CD8-positive, alpha-beta T cell (primary cell): ENCODE measurements at places on chromosomes 13 and 19. TPM values are rescaled to one million over a fixed set of nuclear protein-coding genes. Genes with fewer than 3 reads are reported as not detected.

DNA sequence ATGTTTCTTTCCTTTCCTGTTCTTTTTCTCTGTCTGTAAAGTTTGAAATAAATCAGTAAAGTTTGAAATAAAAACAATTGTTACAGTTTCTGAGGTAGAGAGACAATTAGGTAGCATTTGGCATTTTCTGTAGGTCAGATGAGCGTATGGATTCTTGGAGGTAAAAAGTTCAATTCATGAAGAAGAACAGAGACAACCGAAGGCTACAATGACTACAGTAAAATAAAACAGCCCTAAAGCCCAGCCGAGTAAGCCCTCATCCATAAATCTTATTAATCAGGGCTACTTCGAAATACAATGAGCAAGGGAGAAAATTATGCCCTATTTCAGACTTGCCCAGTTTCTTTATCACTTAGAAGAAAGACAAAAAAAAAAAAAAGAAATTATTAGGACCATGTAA is 941.9 kb upstream of the SLC10A2 start:
- DNase-seq = no peak

Gene MYBPC2
- total RNA-seq = 0.39 TPM

DNA sequence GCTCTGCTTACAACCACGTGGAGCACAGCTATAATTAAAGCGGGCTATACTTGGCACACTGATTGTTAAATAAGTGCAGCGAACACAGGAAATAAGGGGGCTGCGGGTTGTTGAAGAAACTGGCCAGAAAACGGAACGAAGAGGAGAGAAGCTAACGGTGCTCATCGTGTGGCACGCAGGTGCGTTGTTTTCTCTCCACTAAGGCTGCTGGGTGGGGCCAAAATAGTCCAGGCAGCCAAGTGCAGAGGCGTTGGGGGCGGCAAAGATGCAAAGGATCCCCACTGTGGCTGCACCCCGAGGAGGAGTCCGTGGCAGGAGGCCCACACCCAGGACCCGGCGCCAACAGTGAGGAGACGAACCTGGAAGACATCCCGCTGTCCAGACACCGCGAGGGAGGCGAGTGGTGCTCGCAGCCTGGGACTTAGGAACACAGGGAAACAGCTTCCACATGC is 8.1 kb upstream of the ARL11 start:
- DNase-seq = no peak

GRCh38 chr19:51129716-51130115 is 5.0 kb downstream of the SIGLEC9 start:
- no peak for DNase-seq

DNA sequence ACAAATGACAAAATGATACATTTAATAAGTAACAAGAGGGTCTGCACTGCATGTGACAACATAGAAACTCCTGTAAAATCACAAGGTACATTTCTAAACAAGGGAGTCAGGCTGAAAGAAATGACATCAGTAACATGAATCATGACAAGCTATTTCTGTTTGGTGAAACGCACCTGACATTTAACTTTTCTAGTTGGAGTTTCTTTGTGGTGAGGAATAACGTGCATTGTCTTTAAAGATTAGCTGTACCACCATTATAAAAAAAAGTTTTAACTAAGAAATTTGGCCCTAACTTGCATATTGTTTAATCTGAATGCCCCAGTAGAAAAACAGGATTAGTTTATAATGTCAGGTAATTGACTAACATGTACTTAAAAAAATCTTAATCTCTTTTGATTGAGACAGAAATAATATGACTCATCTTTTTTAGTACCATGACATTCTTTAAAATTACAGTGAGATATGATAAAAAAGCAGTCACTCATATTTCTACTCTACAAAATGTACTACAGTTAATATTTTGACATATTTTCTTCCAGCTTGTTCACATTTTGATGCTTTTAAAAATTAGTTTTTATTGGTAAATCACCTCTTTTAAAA is 418.2 kb downstream of the KLF12 start:
- no peak for DNase-seq

- no peak for DNase-seq
These were observed 46.9 kb upstream of the UBE2L5 start for GRCh38 chr13:30375265-30375835.

Gene OSCAR
- total RNA-seq = 0.49 TPM

DNA sequence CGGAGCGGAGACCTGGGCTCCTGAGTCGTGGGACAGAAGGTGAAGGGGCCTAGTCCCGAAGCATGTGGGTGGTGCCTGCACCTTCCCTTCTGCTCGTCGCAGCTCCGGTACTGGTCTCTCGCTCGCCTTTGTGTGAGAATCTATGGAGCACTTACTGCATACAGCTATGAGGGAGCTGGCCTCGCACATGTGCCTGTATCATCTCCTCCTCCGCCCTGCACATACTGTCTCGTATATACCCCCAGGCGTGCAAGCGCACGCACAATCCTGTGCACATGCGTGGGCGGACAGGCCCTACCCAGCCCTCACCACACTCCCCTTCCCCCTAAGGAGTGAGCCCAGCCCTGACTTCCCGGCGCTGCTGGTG is 8.7 kb downstream of the PIK3R2 start:
- DNase-seq = no peak

- DNase-seq = no peak
These were observed 11.9 kb upstream of the SPATA13 start for GRCh38 chr13:24148414-24149235.

DNA sequence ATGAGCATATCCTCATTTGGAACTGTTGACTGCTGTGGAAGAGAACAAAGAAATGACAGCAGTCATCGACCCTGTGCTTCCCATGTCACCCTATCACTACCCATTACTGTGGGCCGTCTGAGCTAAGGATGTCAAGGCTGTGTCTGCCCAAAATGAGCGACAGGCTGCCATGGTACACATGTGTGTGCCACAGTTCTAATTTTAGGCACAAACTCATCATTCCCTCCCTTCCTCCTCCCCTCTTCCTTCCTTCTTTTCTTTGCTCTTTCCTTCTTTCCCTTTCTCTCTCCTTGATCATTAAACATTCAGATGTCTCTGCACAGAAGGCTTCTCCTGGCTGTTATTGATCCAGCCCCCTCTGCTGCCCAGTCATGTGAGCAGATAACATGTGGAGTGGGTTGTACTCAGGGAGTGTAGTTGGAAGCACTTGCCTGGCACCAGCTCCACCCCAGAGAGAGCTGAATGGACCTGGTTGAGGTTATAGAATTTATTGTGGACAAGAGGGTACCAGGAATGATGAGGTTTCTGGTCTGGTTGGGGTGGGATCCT is 6.3 kb downstream of the FGF9 start:
- DNase-seq = no peak

GRCh38 chr13:43776501-43777079 is 10.2 kb downstream of the ENOX1 start:
- no peak for DNase-seq

Gene NCAN
- total RNA-seq = not detected

GRCh38 chr13:33624740-33625139 is 193.2 kb upstream of the RFC3 start:
- DNase-seq = no peak

GRCh38 chr13:40966298-40966697 is 52.8 kb downstream of the ELF1 start:
- no peak for DNase-seq

- no peak for DNase-seq
These were observed 658.7 kb downstream of the SLITRK1 start for GRCh38 chr13:83223546-83223945.

Gene PINLYP
- total RNA-seq = 1.1 TPM

Gene TSHZ3
- total RNA-seq = not detected

- DNase-seq = no peak
These were observed 238 bp downstream of the ZNF260 start for GRCh38 chr19:36527873-36528193.

DNA sequence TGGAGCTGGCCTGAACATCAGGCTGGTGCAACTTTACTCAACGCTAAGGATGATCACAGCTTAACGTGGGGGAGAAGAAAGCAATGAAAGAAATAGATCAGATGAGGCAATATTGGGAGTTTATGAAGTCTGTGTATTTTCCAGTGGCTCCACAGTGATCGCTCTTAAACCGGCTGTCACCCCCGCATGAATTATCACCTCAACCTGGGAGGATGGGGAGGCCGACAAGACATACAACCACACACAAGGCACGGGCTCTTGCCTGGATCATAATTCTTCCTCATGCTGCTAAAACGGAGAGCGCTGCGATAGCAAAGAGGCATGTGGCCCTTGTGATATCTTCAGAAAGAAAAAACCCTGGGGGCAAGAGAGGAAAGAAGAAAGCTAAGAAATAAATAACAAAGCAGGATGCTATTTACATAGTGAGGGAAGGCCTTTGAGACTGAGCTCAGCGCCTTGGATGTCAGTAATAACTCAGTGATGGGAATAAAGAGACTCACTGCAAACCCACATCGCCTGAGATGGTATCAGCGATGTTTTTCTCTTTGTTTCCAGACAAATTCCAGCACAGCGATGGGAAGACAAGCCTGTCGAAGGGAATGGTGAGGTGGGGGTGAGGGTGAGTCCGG is 19.1 kb upstream of the CHST8 start:
- no peak for DNase-seq

DNA sequence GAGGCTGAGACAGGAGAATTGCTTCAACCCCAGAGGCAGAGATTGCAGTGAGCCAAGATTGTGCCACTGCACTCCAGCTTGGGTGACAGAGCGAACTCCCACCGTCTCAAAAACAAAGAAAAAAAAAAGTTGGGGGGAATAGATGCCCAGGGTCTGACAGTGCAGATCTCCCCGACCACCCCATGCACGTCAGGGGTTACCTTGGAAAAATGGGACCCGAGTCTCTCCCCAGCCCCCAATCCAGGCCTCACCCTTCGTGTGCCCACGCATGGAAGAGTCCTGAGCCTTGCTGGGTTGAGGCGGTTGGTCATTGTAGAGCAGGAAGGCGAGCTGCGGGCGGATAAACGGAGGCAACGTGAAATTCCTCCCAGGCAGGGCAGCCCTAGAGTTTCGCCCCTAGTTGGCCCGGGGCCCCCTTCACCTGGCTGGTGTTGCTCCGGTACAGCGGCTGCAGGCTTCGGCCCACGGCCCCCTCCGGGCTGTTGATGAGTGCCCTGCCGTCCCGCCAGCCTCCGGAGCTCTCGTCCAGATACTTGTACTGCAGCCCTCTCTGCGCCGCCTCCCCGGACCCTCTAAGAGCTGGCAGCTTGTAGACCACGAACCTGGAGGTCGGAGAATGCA is 588 bp downstream of the DNASE2 start:
- no peak for DNase-seq

Gene IRGC
- total RNA-seq = not detected

Gene OLFM4
- total RNA-seq = not detected

GRCh38 chr19:6483235-6483634 is 1.6 kb upstream of the DENND1C start:
- DNase-seq = no peak

DNA sequence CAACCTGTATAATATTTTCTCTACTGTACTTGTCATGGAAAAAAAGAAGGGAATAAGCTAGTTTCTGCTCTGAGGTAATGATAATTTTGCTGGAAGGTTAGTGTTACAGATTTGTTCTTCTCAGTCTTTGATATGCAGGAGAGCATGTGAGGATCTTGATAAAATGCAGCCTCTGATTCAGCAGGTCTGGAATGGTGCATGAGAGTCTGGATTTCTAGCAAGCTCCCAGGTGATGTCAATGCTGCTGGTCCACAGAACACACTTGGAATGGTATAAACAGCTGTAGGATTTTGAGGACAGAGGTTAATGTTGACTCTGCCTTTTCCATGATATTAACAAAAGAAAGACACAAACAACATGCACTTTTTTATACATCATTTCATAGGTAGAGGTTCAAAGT is 173.6 kb downstream of the NDFIP2 start:
- DNase-seq = no peak

GRCh38 chr13:112331675-112332074 is 44.5 kb upstream of the SPACA7 start:
- DNase-seq = no peak

Gene ALKBH7
- 66.2 TPM for total RNA-seq

DNA sequence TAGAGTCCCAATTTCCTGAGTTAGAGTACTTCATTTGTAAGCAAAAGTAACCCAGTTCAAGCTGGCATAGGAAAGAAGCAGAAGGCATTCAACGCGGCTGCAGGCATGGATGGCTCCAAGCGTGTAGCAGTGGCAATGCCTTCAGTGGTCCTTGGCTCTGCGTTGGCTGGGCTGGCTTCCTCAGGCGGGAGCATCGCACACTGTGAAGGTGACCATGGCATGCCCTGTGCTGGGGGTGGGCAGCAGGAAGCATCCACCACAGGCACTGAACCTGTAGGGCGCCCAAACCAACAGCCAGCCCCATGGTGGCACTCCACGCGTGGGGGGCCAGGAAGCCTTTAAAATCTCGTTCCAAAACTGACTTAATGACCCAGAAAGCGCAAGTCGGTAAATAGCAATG is 53.6 kb upstream of the SPACA7 start:
- DNase-seq = no peak

DNA sequence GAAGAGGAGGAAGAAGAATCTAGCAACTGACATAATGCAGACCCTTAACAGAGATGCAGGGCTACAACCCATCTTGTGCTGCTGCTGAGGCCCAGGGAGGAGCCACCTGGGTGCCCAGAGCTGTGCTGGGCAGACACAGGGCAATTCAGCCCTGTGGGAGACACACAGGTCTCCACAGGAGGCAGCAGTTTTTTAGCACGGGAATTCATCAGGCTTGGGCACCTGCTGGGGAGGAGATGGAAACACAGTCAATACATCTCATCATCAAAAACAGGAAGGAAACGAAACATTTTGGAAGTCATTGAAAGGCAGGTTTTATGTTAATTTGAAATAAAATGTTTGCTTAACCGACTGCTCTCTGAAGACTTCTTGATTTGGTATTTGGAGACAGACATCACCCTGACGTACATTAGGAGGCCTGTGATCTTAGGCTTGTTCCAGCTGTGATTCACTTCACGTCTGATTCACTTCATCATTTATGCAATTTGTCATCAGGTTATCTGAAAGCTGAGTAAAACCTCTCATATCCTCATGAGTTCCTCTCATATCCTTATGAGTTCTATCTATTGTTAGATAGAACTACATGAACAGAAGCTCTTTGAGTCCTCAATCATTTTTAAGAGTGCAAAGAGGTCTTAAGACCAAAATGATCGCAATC is 77.4 kb downstream of the CYSLTR2 start:
- DNase-seq = no peak

DNA sequence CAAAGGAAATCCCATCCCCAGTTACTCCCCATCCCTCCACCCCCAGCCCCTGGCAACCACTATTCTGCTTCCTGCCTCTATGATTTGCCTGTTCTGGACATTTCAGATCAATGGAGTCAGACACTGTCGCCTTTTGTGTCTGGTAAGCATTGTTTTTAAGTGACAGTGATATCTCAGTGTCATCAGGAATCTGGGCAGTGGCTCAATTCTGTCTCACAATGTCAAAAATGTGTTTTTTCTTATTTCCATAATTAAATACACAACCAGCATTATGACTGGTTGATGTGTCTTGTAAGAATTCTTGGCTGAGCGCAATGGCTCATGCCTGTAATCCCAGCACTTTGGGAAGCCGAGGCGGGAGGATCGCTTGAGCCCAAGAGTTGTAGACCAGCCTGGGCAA is 20.2 kb upstream of the PGLS start:
- no peak for DNase-seq

Gene MYPOP
- total RNA-seq = 3.4 TPM
